Karpas-422 (cell line): ENCODE measurements at places on chromosomes 5 and 9.

DNA sequence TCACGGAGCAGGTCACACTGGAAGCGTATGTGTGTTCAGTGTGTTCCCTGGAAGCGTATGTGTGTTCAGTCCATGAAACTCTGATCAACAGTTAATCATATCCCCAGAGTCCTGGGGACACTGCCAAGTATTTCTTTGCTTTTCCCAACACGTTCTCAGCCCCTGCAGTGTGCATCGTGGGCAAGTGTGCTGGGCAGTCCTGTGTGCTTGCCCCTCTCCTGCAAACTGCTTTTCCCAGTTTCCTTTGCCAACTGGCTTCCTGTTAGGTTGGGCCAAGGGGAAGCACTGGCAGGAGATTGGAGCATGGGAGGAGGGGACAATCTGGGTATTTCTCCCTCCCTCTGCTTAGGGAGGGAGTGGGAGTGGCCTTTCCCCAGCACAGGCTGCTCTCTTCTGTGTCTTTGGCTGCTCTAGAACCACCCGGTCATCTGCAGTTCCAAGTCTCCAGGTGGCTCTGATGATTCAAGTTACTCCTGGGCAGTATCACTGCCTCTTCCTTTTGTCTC lies 36.8 kb upstream of the NEK6 start:
- peak; percentile 54 for DNase-seq

GRCh38 chr5:95883185-95884016 lies 60.9 kb upstream of the GLRX start:
- no peak for DNase-seq

- no peak for DNase-seq
Measured at GRCh38 chr5:66255714-66256113, 111.6 kb downstream of the SREK1 start.

- DNase-seq: no peak
Measured at GRCh38 chr5:99674101-99674500, 745.3 kb upstream of the CHD1 start.

- DNase-seq: no peak
Measured at GRCh38 chr5:143826951-143827444, 15.0 kb downstream of the HMHB1 start.

DNA sequence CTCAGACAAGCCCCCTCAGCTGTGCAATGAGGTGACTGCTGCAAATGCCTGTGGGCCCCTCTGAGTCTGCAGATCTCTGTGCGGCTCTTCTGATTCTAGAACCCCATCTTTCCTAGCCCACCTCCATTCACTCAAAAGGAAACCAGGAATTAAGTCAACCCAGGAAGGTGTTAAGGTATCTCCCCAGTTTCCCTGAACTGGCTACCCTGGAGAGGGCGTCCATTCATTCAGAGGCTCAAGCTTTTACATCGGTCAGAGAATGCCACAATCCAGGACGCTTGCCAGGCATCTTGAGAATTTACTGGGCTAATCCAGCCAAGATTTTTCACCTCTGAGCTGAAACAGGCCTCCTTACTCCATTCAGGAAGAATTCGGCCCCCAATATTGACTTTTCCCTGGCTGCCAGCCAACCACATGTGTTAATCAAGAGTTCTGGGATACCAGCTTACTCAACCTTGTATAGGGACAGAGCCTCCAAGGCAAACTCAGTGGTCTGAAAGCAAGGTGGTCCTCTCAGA lies 889 bp upstream of the ADAMTS12 start:
- DNase-seq: no peak

- DNase-seq: peak; percentile 55
Measured at GRCh38 chr9:114588651-114589526, 1.3 kb downstream of the ATP6V1G1 start.

DNA sequence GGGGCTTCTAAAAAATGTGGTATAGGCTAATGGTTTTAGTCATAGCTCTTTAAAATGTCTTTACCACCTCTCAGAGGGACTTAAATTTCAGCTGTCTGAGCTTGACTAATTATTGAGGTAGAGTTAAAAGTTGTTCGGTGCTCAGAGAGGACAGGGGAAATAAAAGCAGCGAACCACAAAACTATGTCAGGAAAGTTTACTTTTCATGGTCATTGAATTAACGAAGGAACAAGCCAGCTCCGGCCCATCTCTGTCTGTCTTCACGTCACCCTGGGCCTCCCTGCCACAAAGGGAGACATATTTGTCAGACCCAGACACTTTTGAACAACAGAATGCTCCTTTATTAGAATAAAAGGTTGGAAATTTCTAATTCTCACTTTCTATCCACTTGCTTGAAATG lies 98.8 kb upstream of the EFNA5 start:
- no peak for DNase-seq

GRCh38 chr9:22840641-22841040 lies 394.0 kb downstream of the DMRTA1 start:
- no peak for DNase-seq

GRCh38 chr5:41903382-41903891 lies 707 bp upstream of the RIMOC1 start:
- DNase-seq: no peak

DNA sequence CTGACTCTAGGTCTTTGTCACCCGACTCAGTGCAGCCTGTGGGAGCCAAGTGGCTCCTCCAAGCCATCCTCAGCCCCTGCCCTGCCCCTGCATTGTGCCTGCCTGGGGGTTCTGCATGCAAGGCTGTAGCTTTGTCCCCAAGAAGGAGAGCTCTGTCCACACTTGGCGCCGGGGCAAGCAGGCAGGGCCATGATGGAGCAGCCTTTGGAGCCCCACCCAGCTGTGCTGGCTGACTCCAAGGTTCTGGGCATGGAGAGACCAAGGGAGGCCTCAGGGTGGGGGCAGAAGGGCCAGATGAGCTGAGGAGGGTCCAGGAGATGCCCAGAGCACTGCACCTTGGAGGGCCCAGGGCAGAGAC lies 226.2 kb downstream of the CACNA1B start:
- DNase-seq: no peak

GRCh38 chr5:98769210-98769958 lies 4.1 kb upstream of the RGMB start:
- DNase-seq: no peak

- DNase-seq: no peak
Measured at GRCh38 chr9:106697750-106698502, 165.0 kb upstream of the ZNF462 start.

GRCh38 chr5:140637371-140638100 lies 1.7 kb upstream of the TMCO6 start:
- DNase-seq: no peak

DNA sequence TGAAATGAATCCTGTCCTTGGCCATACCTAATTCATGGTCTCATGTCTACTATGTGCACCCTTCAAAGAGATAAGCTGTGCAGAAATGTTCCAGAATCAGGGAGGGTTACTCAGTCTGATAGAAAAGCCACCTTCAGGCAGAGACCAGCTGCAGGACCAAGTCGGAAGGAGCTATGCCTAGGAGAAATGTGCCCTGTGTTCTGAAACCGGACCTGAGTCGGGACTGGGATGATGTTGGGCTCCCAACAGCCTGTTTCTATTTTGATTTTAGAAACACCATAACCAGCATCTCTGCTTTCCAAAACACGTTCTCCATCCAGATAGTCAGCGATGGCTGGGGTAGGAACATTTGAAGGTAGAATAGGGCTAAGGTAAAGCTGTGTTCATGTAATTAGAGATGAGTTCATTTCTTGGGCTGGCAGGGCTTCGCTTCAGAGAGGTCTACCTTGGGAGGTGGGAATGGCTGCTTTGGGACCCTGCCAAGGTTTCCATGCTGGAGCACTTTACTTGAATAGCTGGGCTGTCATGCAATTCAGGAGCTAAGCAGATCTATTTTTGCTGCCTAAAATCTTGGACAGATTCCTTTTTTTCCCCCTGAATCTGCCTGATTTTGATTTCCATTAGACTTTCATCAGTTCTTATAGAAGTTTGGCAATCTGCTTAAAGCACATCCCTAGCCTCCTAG lies 2.8 kb downstream of the ADCY2 start:
- no peak for DNase-seq

- no peak for DNase-seq
Measured at GRCh38 chr9:127574072-127574993, 37.7 kb upstream of the STXBP1 start.

- no peak for DNase-seq
Measured at GRCh38 chr5:163585206-163585605, 79.8 kb downstream of the MAT2B start.

DNA sequence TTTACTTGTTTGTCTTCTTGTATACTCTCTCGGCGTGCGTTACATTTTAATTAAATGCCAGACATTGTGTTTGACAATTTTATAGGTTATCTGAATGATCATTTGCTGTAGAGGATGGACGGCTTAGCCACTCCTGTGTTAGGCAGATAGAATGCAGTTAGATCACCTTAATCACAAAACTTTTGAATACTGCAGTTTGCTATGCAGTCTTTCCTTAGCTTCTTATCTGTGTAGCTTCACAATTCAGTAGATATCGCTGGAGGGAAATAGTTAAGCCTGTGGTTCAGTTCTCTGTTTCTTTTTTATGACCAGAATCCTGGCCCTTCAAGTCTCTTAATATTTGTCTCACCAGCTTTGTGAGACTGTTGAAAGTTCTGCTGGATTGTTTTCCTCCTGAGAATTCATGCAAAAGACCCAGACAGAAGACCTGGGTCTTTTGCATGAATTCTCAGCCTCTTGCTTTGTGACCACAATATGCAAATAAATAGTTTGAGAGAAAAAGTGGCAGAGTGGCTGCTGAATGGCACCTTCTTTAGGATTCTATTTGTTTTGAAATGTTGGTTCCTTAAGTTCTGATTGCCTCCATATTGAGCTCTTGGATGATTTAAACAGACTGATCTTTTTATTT lies 40.2 kb downstream of the RASA1 start:
- DNase-seq: peak; percentile 74

GRCh38 chr9:132946211-132946610 lies 1.8 kb upstream of the TSC1 start:
- no peak for DNase-seq

- DNase-seq: no peak
Measured at GRCh38 chr9:28912621-28913020, 1339.3 kb upstream of the C9orf72 start.

- no peak for DNase-seq
Measured at GRCh38 chr9:131748411-131748955, 8.6 kb upstream of the RAPGEF1 start.

DNA sequence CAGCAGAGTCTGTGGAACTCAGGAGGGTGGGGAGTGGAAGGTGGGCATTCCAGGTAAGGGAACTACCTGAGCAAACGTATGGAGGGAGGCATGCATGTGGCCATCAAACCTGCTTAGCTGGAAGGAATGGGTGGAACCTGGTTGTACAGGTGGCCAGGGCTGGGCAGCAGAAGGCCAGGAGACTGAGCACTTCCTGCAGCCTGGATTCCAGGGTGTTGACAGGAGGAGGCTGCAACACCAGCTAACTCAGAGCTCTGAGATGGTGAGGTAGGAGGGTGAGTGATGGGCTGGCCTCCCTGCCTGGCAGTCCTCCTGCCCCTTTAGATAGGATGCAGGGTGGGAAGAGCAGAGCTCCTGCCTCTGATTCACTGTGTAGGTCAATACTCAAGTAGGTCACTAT lies 92.5 kb upstream of the CPEB4 start:
- DNase-seq: no peak

- peak; percentile 96 for DNase-seq
Measured at GRCh38 chr9:129110740-129111527, at the start of the genes CRAT and PTPA. TSS of gene CRAT (minus strand) at chr9:129110793. CDS start at chr9:129110509, 284 bp downstream. TSS of gene PTPA (plus strand) at chr9:129111415. CDS start at chr9:129111601, 186 bp downstream.

DNA sequence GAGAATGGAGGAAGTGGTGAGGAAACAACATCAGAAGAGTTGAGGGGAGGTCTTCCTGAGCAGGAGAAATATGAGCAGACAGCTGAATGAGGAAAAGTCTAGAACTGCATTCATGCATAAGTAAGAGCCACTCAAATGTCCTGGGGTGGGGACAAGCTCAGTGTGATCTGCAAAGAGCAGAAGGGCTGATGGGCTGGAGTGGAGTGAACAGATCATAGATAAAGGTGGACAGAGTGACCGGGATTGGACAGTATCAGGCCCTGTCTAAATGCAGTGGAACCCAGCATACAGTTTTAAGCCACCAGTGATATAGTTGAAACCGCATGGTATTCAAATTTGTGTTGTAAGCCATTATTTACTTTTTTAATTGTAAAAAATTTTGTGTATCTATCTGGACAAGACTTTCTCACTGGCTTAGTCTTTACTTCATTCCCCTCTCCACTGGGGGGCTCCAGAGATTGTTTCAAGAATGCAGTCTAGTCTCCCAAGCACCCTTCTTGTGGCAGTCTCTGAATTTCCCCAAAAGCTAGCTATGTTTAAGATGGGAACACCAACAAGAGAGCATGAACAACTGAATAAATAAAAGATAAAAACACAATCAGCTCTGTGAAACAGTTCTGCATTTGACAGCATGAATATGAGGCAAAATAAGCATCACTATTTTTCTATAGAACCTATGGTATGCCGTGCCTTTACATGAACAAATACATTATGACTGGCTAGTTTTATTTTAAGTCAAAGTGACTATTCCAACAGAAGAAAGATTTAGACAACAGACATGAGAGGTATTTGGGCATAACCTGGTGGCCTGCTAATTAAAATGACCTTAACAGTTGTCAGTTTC lies 10.7 kb upstream of the STK32A start:
- peak; percentile 70 for DNase-seq

- no peak for DNase-seq
Measured at GRCh38 chr5:137268646-137269045, 230.5 kb downstream of the SPOCK1 start.
